ENCODE measurements at places on chromosomes 5 and 9. TPM values are rescaled to one million over a fixed set of nuclear protein-coding genes. Genes with fewer than 3 reads are reported as not detected.

Gene PCDHGC4
- total RNA-seq = 0.62 TPM

Gene TNFSF8
- not detected for total RNA-seq

Gene MYORG
- 3.8 TPM for total RNA-seq

Gene TAF9
- total RNA-seq = 67.2 TPM

Gene RABGAP1
- total RNA-seq = 27.4 TPM

Gene ZNF189
- total RNA-seq = 11.0 TPM

Gene BAAT
- total RNA-seq = not detected

Gene TAF11L5
- total RNA-seq = not detected

- DNase-seq = no peak
These were observed 42.3 kb downstream of the FAM78A start for GRCh38 chr9:131233995-131234394.

DNA sequence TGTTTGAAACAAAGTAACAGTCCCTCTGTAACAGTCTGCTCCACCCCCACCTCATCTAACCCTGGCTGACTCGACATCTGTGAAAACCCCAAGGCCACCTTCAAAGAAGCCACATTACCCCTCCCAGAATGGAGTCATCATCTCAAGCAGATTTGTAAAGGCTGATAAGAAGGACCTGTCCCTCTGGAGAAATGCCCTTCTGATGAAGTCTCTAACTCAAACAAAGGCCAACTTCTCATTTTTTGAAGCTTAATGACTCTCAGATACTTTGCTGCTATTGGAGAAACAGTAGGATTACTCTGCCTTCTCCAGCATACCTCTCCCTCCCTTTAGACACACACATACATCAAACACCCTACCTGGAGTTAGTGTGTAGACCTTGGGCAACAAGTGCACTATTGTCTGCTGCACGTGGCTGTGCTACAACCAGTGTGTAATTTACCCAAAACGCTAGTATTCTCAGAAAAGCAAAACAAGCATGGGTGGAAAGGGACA is 5.3 kb upstream of the SUSD1 start:
- DNase-seq = no peak

DNA sequence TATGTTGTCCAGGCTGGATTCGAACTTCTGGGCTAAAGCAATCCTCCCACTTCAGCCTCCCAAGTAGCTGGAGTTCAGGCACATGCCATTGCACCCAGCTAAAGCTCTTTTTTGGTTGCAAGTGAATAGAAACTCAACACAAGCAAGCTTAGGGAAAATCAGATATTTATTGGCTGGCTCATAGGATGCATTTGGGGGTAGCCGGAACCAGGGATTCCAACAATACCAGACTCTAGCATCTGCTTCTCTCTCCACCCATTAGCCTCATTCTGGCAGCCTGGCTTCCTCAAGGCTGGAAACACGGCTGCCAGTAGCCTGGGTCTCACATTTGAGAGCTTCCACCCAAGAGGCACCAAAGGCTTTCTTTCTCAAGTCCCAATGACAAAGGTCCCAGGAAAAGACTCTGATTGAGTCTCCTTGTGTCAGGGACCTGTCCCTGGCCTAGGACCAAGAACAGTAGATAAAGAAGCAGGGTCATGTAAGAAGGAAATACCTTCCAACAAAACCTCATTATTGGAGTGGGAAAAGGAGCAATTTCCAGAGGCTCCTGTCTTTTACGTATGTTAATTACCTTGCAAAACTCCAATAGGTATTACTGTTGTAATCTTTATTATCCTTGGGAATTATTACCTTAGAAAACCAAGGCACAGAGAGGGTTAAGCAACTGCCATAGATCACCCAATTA is 23.0 kb upstream of the B4GALT1 start:
- no peak for DNase-seq

- DNase-seq = no peak
These were observed 138.6 kb downstream of the CEMIP2 start for GRCh38 chr9:71629578-71630215.

- DNase-seq = peak; percentile 14
These were observed 59.6 kb upstream of the SLC27A6 start for GRCh38 chr5:128905568-128906110.

- no peak for DNase-seq
These were observed 278.9 kb upstream of the CD180 start for GRCh38 chr5:67475489-67475888.

GRCh38 chr5:56471707-56472106 is 238.6 kb upstream of the ANKRD55 start:
- no peak for DNase-seq

DNA sequence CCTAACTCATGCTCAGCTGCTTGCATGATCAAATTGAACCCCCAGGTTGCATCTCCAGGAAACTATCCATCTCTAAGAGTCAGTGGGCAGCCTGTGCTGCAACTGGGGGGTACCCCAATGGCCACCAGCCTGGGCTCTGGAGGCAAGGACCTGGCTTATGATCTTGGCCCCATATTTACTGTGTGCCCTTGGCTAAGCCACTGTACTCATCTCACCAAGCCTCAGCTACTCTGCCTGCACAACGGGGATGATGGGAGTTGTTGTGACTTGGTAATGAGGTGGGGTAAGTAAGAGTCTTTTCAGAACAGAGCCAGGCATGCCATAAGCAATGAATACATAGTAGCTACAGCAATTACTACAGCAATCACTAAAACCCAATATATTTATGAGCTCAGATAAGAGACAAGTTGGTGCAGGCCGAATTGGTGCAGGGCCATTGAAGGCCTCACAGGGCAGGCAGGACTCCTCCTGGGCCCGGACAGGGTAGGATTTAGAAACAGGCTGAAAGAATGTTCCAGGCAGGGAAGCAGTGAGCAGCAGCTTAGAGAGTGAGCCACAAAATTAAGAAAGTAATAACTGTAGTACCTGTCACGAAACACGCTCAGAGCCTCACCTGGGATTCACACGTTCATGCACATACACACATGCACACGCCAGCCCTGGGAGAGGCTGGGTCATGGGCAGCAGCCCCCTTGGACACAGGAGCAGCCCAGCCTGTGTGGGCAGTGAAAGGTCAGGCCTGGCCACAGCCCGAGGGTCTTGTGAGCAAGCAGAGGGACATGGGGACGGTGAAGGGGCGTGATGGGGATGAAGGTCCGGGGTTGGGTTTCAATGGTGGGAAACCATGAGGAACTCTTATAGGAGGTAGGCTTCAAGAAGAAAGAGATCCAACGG is 74.1 kb downstream of the PAX5 start:
- DNase-seq = no peak

DNA sequence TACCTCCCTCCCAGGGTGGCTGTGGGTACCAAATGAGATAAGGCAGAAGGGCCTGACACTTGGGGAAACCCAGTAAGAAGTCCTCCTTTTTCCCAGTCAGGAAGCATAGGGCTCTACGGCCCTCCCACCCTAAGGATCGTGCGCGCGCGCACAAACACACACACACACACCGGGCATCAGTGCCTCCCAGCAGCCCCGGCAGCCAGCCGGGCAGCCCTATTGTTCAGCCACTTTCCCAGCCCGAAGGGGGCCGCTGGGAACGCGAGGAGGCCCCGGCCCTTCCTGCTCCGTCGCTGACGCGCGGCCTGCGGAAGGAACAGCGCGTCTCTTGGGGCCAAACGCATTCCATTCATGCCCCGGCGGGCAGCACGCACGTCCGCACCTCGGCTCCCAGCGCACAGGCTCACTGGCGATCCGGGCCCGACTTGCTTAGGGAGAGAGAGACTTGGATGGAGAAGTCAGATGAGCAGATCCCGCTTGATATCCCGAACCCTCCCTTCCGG is 22.6 kb downstream of the DUSP1 start:
- no peak for DNase-seq

DNA sequence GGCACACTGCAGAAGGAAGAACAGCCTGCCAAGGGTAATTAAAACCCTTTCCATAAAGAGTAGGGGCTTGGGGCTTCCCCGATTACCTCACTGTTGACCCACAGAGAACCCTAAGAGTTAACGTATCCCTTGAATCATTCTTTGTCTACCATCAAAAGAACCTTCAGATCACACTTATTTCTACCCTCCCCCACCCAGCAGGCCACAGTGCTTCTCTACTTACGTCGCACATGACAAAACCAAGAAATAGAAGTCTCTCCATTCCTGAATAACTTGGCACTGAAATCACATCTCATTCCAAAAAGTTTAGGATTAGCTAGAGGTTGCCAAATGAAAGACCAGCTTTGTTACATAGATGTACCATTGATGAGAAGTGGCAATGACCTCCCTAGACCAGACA is 268.7 kb upstream of the GAS1 start:
- DNase-seq = no peak

DNA sequence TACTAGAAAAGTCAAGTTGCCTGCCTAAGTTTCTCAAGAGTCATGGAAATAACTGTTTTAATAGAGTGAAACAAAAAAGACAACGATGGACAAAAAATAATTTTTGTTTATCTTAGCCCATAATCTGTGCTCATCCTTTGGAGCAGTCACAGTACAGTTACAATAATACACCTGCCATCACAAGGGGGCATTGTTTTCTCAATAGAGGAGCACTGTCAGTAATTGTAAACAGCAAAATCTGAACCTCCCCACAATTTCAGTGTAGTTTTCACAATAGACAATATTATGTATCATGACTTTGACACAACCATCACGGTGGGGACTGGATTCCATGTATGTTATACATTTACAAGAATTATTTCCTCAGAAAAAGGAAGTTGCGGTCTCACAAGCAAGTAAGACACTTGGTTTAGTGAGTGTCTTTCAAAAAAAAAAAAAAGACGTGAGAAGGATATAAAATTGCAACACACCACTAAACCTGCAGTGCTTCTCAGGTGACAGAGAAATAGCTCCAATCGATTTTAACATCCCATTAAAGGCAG is 586.3 kb downstream of the PTPRD start:
- DNase-seq = no peak

- DNase-seq = no peak
These were observed 73.0 kb downstream of the PTPDC1 start for GRCh38 chr9:94157050-94157801.

DNA sequence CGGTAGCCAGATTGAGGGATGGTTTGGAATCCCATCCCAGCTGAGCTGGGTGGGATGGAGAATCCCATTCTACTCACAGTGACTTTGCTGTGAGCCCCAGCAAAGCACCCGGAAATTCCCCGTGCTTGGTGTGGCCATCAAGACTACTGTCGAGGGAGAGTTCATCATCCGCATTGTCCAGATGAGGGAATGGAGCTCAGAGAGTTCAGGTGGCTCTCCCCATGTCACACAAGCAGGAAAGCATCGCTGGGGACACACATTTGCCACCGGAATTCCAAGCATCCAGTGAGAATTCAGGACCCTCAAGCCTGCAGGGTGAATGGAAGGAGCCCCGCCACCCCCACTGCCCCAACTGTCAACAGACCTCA is 54.4 kb downstream of the HRH2 start:
- DNase-seq = no peak

DNA sequence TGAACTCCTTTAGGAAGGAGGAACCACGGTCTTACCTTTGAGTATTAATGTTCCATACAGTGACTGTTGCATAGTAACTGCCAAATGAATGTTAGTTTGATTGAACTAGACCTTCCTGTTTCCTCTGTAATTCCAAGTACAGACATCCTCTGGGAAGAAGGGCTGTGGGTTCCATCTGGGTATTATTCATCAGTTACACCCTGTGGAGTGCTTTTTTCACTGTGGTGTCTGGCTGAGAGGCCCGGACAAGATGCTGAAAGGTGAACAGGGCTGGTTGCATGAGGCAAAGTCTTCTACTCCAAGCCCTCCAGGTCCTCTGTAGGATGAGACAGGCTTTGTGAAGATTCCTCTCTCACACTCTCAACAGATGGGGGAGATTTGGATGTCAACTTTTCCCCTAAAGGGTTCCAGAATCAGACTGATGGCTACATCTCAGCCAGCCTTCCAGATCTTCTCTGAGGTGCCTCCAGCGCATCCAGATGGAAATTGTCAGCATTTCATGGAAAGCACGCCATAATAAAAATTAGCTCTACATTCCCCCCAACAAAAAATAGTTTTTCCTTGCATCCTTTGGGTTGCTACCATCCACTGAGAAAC is 230.9 kb downstream of the GAS1 start:
- DNase-seq = no peak

- peak; percentile 70 for DNase-seq
These were observed 162.7 kb downstream of the ZNF608 start for GRCh38 chr5:124583469-124584350.

- no peak for DNase-seq
These were observed 109.0 kb downstream of the NTRK2 start for GRCh38 chr9:84778570-84778969.

- DNase-seq = no peak
These were observed 245.5 kb downstream of the ARRDC3 start for GRCh38 chr5:91137647-91138046.

DNA sequence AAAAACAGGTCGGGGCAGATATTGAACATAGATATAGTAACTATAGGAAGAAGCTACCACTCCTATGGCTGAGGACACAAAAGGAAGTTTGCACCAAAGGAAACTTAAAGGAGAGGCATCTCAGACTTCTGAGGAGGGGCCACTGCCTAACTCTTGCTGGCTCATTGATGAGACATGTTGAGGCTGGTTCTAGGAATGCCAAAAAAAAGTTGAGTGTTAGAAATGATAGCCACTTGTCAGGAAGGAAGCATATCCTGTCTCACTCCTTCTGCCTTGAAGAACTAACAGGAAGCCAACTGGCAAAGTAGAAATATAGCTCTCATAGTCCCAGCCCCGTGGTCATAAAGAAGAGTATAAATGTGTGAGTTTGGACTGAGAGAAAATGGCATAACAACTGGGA is 23.3 kb upstream of the STOM start:
- DNase-seq = no peak

DNA sequence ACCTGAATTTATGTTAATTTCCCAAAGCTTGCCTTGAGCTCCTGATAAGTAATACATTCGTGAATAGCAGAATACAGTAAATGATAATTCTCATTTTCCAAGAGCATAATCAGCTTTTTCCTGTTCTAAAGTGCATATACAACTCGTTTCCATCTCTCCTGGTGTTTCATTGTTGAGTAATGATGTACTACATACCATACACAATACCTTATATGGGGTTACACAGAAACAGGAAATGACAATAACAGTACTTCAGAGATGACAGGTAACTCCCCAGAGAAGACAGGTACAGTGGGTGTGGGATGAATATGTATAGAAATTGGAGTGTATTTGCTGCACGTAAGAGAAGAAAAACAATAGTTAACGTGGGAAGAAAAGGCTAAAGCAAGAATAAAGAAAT is 287.1 kb downstream of the TENT4A start:
- DNase-seq = no peak

- DNase-seq = no peak
These were observed 15.7 kb downstream of the FER start for GRCh38 chr5:108763222-108763916.

GRCh38 chr5:74402553-74402952 is 238.0 kb downstream of the ENC1 start:
- DNase-seq = no peak

GRCh38 chr5:146633323-146633764 is 117.4 kb upstream of the GPR151 start:
- DNase-seq = no peak

DNA sequence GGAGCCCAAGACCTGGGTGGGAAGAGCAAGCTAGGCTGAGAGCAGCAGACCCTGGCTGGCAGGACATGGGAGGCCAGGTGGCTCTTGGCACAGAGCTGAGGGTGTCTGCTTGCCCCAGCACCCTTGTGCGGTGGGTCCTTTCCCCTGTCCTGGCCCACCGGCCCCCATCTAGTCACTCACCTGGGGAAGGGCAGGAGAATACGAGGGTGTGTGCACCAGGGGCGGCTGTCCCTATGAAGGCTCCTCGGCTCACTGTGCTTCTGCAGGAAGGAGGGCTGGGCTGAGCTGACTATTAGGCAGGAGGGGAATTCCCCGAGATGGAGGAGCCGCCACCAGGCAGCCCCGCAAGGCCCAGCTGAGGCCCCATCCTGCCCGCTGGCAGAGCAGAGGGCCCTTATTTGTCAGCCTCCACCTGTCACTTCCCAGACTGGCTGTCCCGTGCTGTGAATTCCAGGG is 6.1 kb upstream of the TNIP1 start:
- DNase-seq = no peak

GRCh38 chr5:121695307-121695706 is 156.4 kb upstream of the FTMT start:
- DNase-seq = no peak
